Erythroblast (primary cell): ENCODE measurements at places on chromosomes 3 and 15.

DNA sequence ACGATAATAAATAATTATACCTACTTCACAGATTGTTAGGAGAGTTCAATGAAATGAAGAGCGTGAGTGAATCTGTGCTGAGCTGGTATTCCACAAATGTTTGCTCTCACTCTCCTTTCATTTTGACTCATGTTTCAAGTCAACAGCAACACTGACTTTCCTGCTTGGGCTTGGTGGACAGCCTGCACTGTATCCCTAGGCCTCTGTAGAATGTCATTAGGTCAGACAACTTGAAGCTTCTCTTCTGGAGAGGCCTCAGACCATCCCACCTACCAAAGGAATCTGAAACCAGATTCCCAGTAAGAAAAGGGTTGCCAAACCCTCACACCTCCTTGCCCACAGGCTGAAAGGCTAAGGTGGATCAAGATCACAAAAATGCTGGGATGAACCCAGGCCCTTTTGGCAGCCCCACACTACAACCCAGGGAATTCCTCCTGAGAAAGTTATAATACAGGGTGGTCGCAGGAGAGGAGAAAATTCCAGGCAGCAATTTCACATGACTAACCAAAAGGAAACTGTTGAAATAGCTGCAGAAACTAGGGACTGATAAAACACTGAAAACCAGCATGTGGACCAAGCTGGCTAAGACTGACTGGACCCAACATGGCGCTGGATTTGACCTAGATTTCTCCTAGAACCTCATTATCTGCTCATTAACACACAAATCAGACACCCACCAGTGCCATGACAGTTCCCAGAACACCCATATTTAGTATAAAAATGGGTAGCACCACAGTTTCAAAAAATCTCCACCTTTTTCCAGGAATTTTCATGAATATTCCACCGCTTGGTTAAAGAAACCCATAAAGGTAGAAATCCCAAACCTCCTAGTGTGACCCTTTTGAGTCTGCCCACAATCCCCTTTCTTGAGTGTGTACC, 57.0 kb upstream of the ZNF148 start:
- peak; percentile 21 for DNase-seq

- peak; percentile 7 for DNase-seq
These were observed 32.4 kb upstream of the SLC6A6 start for GRCh38 chr3:14369675-14370669.

DNA sequence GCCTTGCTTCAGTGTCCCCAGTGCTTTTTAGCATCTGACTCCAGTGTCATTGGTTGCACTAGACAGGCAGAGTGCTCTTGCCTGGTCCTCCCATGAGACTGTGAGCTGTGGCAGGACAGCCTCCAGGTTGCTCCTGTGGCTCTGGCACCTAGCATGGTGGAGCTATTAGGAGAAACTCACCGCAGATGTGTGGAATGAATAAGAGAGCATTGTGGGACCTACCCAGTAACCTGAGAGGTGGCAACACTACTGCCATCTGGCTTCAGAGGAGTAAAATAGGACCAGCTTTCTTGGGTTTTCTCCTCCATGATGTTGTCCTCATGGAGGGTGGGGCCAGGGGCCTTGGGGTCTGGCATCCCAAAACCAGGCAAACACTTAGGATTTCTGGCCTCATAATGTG, 183.6 kb downstream of the EPHB1 start:
- no peak for DNase-seq

DNA sequence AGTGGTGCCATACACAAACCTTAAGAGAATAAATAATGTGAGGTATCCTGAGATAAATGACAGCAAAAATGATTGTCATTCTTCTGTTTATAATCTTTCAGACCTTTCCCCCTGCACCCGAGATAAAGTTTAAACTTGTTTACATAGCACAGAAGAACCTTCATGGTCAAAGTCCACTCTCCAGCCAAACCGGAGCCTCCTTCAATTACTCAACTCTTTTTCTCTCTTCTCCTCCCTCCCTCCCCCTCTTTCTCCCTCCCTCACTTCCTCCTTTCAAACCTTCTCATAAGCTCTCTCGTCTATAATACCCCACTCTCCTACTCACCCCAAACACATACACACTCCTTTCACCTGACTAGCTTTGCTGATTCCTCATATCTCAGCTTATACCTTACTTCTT, 198.9 kb downstream of the EFHB start:
- DNase-seq = no peak

- no peak for DNase-seq
These were observed 101.8 kb upstream of the SKOR1 start for GRCh38 chr15:67723294-67724024.

GRCh38 chr3:69212411-69213160, 90.2 kb upstream of the LMOD3 start:
- peak; percentile 6 for DNase-seq
